NCI-H146 (cell line): ENCODE measurements at places on chromosomes 5 and 9.
A peak's percentile ranks its signal among the peaks of the same experiment; 100 is the strongest.

- DNase-seq: no peak
These were observed 121.1 kb downstream of the LHX2 start for GRCh38 chr9:124132671-124133147.

DNA sequence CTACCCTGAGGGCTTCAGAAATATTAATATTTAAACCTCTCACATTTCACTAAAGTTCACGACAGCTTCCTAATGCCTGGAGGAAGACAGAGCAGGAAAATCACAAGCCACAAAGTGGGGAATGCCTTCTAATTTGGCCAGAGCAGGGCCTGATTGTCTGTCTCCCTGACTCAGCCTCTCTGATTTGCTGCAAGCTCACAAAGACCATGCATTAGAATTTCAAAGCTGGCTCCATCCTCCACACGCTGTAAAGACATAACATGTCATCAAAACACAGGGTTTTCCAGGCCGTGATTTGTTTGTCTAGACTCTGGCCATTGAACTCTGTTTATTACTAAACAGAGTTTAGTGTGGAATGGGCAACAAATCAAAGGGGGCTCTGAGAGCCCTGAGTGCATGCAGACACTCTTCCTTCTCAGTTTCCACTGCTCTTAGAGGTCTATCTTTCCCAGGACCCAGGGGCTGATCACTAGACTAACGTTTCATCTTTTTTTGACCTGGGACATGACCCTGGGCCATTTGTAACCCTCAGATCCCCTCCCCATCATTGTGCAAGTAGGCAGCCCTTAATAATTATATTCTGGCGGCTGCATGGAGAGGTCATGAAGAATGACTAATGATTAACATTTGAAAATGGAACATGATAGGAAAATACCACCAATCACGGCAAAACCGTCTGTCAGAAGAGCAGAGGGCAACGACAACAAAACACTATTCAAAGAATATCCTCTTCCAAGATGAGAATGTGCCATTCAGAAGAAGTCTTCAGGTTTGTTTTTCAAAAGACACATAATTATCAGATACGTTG, 140.2 kb downstream of the ENC1 start:
- peak; percentile 44 for DNase-seq

DNA sequence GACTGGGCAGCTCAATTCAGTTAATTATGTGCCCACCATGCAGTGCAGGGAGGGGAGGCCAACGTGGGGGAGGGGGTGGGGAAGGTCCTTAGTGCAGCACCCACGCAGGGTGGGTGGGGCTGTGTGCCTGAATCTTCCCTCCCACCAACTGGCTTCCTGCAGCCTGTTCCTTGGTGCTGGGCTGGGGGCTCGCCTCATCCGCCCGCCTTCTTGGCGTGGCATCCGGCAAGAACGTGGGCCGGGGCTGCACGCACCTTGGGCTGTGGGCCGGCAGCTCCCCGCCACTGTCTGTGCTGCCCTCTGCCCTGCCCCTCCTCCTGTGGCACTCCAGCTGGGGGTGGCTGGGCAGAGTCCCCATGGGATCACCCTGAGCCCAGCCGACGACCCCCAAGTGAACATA, 19.6 kb upstream of the RALGDS start:
- DNase-seq: no peak

GRCh38 chr5:42377496-42377895, 45.7 kb upstream of the GHR start:
- DNase-seq: no peak
